Hepatocyte (in vitro differentiated cells): ENCODE measurements at places on chromosomes 6 and 20. TPM values are rescaled to one million over a fixed set of nuclear protein-coding genes. Genes with fewer than 3 reads are reported as not detected.

Gene RIPPLY2
- 0.91 TPM in 1 of 2 replicates, not detected in the other for polyA plus RNA-seq

Gene MYB
- polyA plus RNA-seq, result 0.36 and 0.56 TPM in 2 replicates

Gene SAMD10
- 11.0 and 11.7 TPM in 2 replicates for polyA plus RNA-seq

Gene SLC17A1
- polyA plus RNA-seq, result 2.2 and 4.0 TPM in 2 replicates

Gene MRS2
- 21.9 and 29.0 TPM in 2 replicates for polyA plus RNA-seq

Gene RALGAPA2
- polyA plus RNA-seq, result 14.8 and 16.8 TPM in 2 replicates

Gene CLIC5
- 6.0 and 10.1 TPM in 2 replicates for polyA plus RNA-seq

Gene DNMT3B
- 5.2 and 5.3 TPM in 2 replicates for polyA plus RNA-seq

DNA sequence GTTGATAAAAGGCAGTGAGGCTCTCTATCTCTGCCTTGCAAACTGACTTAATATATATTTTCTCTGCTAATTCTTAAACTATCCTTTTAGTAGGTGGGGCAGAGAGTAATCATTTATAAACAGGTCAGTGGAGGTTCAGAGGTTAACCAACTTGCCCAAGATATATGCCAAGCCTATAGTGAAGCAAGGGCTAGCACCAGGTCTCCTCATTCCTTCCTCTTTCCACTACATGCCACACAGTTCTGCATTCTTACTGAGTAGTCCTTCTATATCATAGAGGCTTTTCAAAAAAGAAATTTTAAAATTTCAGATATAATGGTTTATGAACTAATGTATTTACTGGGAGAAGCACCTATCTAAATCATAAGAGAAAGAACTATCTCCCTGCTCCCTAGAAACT lies 8.5 kb downstream of the ARG1 start:
- no peak for DNase-seq
- H3K27me3 ChIP-seq, result no peaks in the 10 kb centered on the region
- H3K27ac ChIP-seq, result no peak overlapping the region

DNA sequence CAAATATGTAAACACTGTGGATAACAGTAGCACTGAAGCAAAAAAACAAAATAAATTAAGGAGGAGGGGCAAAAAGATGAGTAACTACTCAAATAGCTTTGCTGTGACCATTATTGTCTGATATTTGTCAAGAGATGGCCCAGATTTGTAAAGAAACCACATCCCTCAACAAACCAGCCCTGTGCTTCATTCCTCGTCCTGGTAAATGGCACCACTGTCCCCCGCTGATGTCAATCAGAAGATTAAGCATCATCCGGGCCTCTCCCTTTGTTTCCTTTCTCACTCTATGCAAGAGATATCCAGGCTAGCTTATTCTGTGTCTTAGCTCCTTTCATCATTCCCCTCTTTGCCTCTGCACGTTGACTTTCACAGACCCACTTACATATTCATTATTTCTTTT lies 259.0 kb downstream of the SYNE1 start:
- peak overlapping the region; percentile 2 for H3K27ac ChIP-seq
- H3K27me3 ChIP-seq, result no peaks in the 10 kb centered on the region
- H3K36me3 ChIP-seq, result no peaks in the 10 kb centered on the region
- H3K4me3 ChIP-seq, result no peak overlapping the region
- H3K4me1 ChIP-seq, result peaks cover 4% of the 10 kb centered on the region

GRCh38 chr20:10527781-10528180 lies 92.7 kb downstream of the SLX4IP start:
- no peaks in the 10 kb centered on the region for H3K36me3 ChIP-seq
- no peak overlapping the region for H3K27ac ChIP-seq
- peaks cover 12% of the 10 kb centered on the region for H3K4me1 ChIP-seq

DNA sequence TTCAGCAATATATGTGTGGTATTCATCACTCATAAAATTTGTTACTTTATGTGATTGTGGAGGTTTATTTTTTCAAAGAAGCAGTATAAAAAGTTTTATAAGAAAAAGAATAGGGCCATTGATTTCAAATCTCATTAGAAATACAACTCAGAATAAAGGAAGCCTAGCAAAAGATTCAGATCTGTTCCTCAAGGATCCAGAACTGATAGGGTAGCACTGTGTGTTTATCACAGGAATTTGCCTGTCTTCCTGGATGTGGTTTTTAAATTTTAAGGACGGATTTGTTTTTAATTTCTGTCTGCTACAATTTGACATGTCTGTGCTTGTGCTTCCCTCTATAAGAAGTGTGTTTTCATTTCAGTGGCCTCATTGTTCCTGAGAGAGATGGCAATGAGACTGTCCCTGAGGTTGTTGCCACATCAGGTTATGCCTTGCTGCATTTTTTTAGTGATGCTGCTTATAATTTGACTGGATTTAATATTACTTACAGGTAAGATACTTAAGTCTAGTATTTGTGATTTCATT lies 74.6 kb downstream of the ATRN start:
- H3K27ac ChIP-seq, result no peak overlapping the region
- H3K4me1 ChIP-seq, result no peaks in the 10 kb centered on the region
- H3K36me3 ChIP-seq, result no peaks in the 10 kb centered on the region
- no peak overlapping the region for H3K4me3 ChIP-seq
- no peak for DNase-seq

DNA sequence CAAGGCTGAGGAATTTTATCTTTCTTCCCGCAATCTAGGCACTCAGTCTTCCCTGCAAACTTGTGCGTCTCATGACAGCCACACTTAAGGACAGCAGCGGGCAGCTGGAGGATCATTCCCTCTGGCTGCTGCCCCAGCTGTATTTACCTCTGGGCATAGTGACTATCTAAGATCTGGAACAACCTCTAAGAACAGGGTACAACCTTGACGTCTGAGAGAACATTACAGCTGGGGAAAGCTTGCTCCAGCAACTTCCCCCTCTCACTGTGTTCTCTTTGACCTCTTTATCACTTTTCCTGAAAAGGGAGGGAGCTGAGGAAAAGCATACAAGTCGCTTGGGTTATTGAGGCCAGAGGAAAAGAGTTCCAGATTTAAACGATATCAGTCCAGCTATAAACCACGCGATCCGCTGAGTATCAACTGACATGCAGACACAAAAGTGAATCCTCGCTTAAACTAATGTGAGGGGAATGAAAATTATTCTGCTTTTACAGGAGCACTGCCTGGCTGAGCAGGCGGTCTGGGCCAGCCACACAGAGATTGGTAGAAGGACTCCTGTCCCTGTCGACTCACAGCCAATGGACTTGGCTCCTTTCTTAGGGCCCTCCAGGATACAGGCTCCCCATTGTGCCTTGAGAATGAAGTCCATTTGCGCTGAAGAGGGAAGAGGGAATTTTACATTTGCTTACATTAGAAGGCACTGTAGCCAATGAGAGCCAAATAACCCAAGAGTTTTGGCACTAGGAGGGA lies 153.3 kb downstream of the QRSL1 start:
- peak overlapping the region; percentile 25 for H3K27ac ChIP-seq
- H3K4me1 ChIP-seq, result peaks cover 7% of the 10 kb centered on the region
- no peak overlapping the region for H3K4me3 ChIP-seq
- no peak for DNase-seq
- H3K27me3 ChIP-seq, result no peaks in the 10 kb centered on the region

- no peaks in the 10 kb centered on the region for H3K27me3 ChIP-seq
- no peak for DNase-seq
- no peaks in the 10 kb centered on the region for H3K36me3 ChIP-seq
- H3K27ac ChIP-seq, result peak overlapping the region; percentile 85
Observed at GRCh38 chr6:35026434-35027222, 114.5 kb downstream of the TCP11 start.

DNA sequence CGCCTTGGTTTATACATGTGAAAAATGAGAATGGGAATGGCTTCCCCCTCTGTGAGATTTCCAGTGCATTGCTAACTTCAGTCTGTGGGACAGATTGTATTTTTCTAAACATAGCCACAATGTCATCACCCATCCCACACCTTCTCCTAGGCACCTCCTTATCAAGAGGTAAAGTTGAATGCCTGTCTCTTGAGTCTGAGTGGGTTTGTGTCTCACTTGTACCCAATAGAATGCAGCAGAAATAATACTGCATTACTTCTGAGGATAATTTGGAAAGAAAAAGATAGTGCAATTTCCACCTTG lies 27.9 kb downstream of the RIN2 start:
- no peak for DNase-seq
- no peak overlapping the region for H3K4me3 ChIP-seq
- peak overlapping the region; percentile 75 for H3K27ac ChIP-seq
- H3K4me1 ChIP-seq, result peaks cover 29% of the 10 kb centered on the region
- no peaks in the 10 kb centered on the region for H3K27me3 ChIP-seq

DNA sequence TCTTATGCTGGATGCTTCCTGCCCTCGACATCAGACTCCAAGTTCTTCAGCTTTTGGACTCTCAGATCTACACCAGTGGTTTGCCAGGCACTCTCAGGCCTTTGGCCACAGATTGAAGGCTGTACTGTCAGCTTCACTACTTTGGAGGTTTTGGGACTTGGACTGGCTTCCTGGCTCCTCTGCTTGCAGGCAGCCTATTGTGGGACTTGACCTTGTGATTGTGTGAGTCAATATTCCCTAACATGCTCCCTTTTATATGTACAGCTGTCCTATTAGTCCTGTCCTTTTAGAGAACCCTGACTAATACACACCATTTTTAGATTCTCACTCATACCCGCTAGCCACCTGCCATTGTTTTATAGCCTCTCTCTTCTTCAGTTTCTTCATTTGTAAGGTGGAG lies 382.1 kb upstream of the TSHZ2 start:
- H3K27me3 ChIP-seq, result no peaks in the 10 kb centered on the region
- no peaks in the 10 kb centered on the region for H3K4me1 ChIP-seq
- no peaks in the 10 kb centered on the region for H3K36me3 ChIP-seq
- no peak overlapping the region for H3K27ac ChIP-seq
- no peak overlapping the region for H3K4me3 ChIP-seq

- no peak for DNase-seq
- no peaks in the 10 kb centered on the region for H3K4me1 ChIP-seq
- no peaks in the 10 kb centered on the region for H3K36me3 ChIP-seq
- no peak overlapping the region for H3K4me3 ChIP-seq
- H3K27ac ChIP-seq, result no peak overlapping the region
Observed at GRCh38 chr6:156917213-156917612, 140.0 kb downstream of the ARID1B start.

DNA sequence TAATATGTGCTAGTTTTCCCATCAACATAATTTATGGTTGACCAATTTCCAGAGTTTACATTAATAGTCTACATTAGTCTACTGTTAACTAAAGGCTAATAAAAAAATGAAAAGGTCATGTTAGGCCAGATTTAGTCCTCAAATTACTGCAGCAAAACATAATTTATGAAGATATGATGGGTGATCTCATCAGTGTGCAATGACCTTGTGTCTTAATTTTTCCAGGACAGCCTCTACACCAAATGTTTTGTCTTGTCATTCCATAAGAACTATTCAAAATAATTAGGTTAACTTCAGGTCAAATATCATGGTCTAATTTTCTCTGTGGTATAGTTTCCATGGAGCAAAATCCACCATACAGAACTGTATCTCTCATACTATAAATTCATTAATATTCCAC lies 234.2 kb downstream of the COL12A1 start:
- H3K27ac ChIP-seq, result no peak overlapping the region
- DNase-seq, result no peak
- H3K4me1 ChIP-seq, result no peaks in the 10 kb centered on the region
- no peaks in the 10 kb centered on the region for H3K27me3 ChIP-seq
- H3K36me3 ChIP-seq, result no peaks in the 10 kb centered on the region

DNA sequence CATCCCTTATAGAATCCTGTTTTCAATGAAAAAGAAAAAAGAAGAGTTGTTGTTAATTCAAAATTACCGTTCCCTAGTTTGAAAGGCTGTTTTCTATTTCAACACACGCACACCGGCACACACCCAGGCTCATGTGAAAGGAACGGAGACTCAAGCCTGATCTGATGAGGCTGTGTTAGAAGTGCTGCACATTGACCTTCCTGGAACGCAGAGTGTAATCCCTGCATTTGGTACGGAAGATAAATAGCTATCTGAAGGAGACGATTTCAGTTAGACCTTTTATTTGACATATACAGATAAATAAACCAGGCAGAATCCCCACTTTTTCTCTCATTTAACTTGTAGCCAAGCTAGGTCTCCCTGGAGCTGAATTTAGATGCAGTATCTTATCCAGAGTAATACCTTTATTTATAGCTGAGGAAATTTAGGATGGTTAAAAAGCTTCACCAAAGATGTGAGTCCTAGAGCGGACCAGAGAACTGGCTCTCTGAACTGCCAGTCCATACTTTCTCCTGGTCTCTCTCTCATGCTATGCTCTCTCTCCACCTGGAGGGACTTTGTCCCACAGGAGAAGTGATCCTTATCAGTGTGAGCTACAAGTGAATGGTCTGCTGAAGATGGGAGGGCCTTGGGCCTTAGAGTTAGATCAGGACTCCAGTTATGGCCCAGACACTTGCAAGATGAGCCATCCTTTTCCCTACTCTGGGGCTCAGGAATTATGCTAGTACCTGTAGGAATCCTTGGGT lies 30.6 kb downstream of the MAP3K4 start:
- no peaks in the 10 kb centered on the region for H3K4me1 ChIP-seq
- H3K27me3 ChIP-seq, result no peaks in the 10 kb centered on the region
- no peak overlapping the region for H3K4me3 ChIP-seq

DNA sequence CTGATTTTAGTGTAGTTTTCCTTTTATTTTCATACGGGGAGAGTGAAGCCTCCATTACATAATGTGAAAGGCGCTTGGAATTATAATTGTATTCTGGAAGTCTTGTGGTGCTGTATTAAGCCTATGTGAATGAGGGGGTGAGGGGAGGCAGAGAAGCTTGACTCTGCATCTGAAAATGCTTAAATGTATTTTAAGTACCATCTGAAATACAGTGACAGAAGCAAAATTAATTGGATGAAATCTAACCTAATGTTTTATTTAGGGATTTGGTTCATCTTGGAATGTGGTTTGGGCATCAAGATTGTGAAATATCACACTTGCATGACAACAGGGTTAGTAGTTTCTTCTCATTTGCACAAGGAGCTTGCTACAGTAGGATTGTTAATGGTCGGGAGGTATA lies 41.2 kb downstream of the TMEM200A start:
- no peaks in the 10 kb centered on the region for H3K4me1 ChIP-seq
- DNase-seq, result no peak
- H3K36me3 ChIP-seq, result no peaks in the 10 kb centered on the region
- H3K27ac ChIP-seq, result no peak overlapping the region

DNA sequence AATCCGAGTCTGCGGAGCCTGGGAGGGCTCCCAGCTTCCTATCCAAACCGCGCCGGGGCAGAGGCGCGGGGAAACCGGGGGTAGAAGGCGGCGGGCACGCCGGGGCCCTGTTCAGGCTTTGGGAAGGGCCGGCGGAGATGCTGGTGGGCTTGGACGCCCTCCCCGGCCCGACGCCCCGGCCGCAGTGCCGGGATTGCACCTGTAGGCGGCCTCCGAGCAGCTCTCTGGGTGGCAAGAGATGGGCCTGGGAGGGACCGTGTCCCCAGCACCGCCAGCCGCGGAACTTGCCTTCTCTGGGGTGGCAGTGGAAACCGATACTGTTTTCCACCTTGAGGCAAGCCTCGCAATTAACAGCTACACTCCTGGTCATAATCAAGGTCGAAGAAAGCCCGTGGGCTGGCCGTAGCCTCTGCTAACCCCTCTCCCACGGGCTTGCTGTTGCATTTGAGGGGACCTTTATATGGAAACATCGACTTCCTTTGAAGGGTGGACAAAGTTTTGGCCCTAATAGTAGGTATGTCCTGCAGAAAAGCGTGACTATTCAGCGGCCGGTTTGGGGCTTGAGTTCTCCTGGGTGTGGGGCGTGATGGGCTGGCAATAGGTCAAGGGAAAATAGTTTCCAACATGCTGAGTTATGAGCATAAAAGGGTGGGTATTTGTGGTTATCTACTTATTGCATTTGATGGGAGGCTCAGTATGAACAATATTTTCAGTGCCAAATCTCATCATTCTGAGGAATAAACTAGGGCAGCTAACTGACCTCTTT lies 1.1 kb upstream of the JAG1 start:
- H3K4me3 ChIP-seq, result peak overlapping the region; percentile 81
- H3K4me1 ChIP-seq, result peaks cover 13% of the 10 kb centered on the region
- H3K27me3 ChIP-seq, result no peaks in the 10 kb centered on the region
- H3K27ac ChIP-seq, result peak overlapping the region; percentile 100
- DNase-seq, result peak; percentile 92

- H3K4me1 ChIP-seq, result peaks cover 10% of the 10 kb centered on the region
- no peaks in the 10 kb centered on the region for H3K27me3 ChIP-seq
- H3K27ac ChIP-seq, result no peak overlapping the region
- H3K4me3 ChIP-seq, result no peak overlapping the region
- DNase-seq, result no peak
Observed at GRCh38 chr6:75116946-75117345, 88.9 kb downstream of the COL12A1 start.
